ENCODE measurements at places on chromosomes 7 and 10. TPM values are rescaled to one million over a fixed set of nuclear protein-coding genes. Genes with fewer than 3 reads are reported as not detected.
A peak's percentile ranks its signal among the peaks of the same experiment; 100 is the strongest.

- H3K27me3 ChIP-seq, result no peaks in the 10 kb centered on the region
- no peak for DNase-seq
- no peaks in the 10 kb centered on the region for H3K36me3 ChIP-seq
- H3K27ac ChIP-seq, result no peak overlapping the region
- H3K4me1 ChIP-seq, result no peaks in the 10 kb centered on the region
- H3K4me3 ChIP-seq, result no peak overlapping the region
Observed at GRCh38 chr7:16431646-16432424, 10.5 kb upstream of the CRPPA start.

- H3K36me3 ChIP-seq, result no peaks in the 10 kb centered on the region
- H3K27me3 ChIP-seq, result no peaks in the 10 kb centered on the region
- no peaks in the 10 kb centered on the region for H3K4me1 ChIP-seq
Observed at GRCh38 chr7:3356173-3356572, 55.1 kb downstream of the SDK1 start.

DNA sequence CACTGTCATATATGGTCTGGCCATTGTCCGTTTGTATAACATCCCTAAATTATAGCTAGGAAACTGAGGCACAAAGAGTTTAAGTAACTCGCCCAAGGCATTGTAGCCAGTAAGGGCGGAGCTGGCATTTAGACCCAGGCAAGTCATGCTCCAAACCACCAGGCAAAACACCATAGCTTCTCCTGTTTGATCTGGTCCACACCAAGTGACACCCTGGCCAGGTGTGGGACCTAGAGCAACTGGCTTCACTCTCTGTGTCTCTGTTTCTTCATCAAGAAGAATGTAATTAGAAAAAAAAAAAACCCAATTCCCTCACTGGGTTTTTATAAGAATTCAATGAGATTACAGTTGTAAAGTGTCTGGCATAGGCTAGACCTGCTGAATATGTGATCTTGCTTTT, 85.2 kb upstream of the AOAH start:
- H3K27ac ChIP-seq, result no peak overlapping the region
- no peaks in the 10 kb centered on the region for H3K27me3 ChIP-seq
- no peak overlapping the region for H3K4me3 ChIP-seq
- DNase-seq, result no peak
- no peaks in the 10 kb centered on the region for H3K4me1 ChIP-seq
- H3K36me3 ChIP-seq, result no peaks in the 10 kb centered on the region

DNA sequence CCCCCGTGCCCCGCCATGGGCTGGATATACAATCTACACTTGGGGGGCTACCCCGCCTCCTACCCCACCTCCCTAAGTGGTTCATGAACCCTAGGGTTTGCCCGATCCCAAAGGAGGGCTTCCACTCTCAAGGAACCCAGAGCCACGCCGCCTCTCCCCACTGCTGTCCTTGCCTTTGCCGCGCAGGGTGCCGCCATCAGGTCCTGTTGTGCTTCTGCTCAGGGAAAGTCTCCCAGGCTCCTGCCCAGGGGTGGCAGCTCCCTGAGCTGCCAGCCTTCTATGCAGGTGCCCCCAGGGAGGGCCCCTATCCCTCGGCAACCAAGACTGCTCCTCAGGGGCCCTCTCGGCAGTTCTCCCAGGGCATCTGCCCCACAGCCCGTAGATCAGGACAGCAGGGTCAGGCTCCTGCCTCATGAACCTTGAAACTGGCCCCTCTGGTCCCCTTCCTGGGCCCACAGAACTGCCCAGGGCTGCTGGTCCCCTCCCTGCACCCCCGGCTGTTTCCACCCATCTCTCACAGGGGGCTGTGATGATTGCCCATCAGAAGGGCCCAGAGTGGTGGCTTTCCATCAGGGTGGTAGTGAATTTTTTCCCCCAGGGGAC, 13.0 kb upstream of the PCBD1 start:
- no peaks in the 10 kb centered on the region for H3K36me3 ChIP-seq
- H3K4me3 ChIP-seq, result no peak overlapping the region
- DNase-seq, result no peak
- H3K27ac ChIP-seq, result no peak overlapping the region
- no peaks in the 10 kb centered on the region for H3K4me1 ChIP-seq

GRCh38 chr10:96043893-96044715, 721 bp downstream of the CCNJ start:
- H3K27ac ChIP-seq, result peak overlapping the region; percentile 88
- H3K27me3 ChIP-seq, result no peaks in the 10 kb centered on the region
- no peaks in the 10 kb centered on the region for H3K36me3 ChIP-seq
- DNase-seq, result no peak
- H3K4me1 ChIP-seq, result peaks cover 20% of the 10 kb centered on the region

GRCh38 chr10:95350219-95350829, 59.5 kb upstream of the PDLIM1 start:
- peak overlapping the region; percentile 67 for H3K27ac ChIP-seq

The DDC gene
- total RNA-seq, result 1.7 TPM
